ENCODE measurements at places on chromosomes 1 and 21.

GRCh38 chr1:116537898-116538297 is 32.9 kb downstream of the CD58 start:
- DNase-seq, result no peak

DNA sequence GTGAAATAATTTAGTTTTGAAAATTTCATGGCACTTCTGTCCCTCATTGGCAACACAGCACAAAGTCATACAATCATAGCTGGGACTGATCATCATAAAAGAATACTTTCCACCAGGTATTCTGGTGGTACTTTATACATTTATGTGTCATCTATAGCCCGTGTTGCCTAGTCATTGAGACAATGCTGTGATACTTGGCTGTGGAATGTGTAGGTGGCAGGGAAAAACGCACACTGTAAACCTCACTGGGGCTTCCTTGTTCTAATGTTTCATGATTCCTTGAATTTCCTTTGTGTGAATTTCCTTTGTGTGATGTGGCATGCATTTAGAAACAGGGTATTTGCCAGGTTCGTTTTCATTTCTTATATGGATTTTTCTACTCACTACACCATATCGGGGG is 118.3 kb downstream of the FMN2 start:
- DNase-seq, result no peak

DNA sequence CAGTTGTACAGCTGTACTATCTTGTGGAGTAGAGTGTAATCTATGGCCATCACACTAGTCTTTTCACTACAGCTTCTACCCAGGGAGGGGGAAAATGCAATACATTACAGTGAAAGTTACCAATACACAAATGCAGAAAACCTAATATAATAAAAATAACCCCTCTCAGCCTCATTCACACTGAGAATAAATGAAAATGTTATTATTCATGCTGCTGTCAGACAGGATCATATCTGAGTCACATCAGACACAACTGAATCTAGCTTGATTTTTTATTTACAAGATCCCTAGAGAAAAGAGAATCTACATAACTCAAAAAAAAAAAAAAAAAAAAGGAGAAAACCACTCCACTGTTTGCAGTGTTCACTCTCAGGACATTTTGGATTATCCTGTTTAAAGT is 293.9 kb upstream of the ESRRG start:
- DNase-seq, result no peak

GRCh38 chr1:54998677-54999076 is at the start of gene BSND:
Gene BSND (plus strand): TSS chr1:54998933. CDS start chr1:54999187, 254 bp downstream.
- DNase-seq, result no peak

DNA sequence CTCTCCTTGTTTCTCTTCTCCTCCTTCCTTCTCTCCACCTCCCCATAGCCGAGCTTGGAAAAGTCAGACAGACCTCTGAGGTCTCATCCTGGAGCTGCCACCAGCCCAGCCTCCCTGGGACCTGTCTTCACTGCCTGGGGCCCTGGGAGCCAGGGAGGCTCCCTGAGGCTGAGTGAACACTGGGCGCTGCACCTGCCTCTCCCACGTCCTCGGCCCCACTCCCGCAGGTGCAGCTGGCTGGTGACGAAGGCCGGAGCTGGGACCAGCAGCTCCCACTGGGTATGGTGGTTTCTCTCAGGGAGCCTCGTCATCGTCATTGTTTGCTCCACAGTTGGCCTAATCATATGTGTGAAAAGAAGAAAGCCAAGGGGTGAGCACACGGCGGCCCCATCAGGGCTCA is 5.3 kb downstream of the TNFRSF14 start:
- DNase-seq, result no peak

DNA sequence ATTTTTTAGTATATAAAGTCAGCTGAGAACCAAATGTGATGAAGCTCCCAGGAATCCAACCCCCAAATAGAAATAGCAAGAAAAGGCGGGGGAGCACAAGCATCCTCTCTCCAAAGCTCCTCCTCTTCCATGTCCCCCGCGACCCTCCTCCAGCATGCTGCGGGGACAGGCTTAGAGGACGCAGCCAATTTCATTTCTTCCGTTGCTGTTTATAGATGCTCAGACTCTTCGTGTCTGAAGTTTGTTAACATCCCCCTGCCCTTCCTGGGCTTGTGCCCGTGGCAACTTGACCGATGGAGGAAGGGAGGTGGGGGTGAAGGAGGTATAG is 754 bp upstream of the NPPA start:
- DNase-seq, result no peak

DNA sequence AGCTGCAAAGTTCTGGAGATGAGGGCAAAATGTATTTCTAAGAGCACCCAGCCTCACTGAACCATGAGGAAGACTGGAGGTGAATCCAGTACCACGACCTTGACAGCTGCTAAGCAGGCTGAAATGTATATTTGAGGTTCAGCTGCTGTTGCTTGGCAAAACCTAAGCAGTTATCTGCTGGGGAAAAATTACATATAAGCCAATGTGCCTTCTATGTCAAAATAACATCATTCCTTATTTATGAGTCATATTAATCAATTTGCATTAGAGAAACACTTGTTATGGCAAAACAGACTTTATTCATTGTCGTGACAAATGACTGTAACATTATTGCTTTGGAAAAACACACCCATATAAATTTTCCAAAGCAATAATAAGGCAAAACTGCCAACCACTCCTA is 560.5 kb upstream of the NR5A2 start:
- DNase-seq, result no peak

DNA sequence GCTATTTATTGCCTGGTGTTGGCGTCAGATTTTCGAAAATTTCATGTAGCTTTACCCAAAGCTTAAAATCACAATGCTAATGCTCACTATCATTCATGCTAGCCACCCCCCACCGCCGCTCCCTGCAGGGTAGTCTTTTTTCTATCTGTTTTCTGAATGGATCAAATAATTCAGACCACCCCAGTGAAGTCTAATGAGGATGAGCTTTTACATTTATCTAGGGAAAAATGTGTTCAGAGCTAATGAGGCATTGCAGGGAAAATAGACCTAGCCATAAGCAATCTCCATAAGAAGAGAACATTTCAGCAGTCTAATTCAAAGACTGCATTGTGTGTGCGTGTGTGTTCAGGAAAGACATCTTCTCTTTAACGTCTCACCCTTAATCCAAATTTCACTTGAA is 533.0 kb upstream of the PRMT6 start:
- no peak for DNase-seq

DNA sequence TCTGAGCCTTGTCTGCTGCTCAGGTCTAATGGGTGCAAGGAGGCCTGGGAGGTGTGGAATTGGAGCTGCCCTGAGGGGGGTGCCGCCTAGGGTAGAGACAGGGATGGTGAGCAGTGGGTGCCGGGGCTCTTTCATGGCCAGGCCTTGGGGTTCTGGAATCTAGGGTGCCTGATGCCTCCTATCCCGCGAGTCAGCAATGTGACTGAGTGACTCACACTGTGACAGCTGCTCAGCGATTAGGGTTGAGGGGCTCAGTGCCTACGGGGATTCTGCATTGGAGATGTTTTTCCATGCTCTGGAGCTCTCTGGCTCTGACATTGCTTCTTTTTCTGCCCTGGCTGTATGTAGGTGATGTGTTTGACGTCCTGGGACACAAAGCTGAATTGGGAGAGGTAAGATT is 16.8 kb downstream of the ATP8B2 start:
- no peak for DNase-seq

DNA sequence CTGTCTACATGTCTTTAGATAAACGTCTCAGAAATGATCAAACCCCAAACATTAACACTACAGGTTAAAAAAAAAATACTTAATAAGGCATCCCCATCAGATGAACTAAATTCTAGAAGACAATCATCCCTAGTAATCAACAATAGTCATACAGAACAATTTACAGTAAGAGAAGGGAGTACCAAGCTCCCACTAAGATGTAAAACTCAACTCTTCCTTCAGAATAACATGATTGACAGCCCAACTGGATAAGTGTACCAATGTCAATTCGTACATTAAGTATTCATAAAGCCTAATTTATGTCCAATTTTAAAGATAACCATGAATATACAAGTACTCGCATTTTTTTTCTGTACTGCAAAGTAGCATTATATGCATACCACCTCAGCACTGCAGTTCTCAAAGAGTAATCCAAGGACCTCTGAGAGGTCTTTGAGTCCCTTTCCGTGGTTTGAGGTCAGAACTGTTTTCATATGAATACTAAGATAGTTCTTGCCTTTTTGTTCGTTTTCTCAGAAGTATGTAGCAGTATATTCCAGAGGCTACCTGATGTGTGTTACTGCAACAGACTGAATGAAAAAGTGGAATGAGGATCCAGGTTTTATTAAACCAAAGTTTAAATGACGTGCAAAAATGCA is 6.6 kb downstream of the SCAF4 start:
- DNase-seq, result no peak

- no peak for DNase-seq
Measured at GRCh38 chr1:12776801-12777557, 3.4 kb downstream of the PRAMEF12 start.

GRCh38 chr1:6275826-6276782 is 15.2 kb upstream of the GPR153 start:
- DNase-seq, result no peak

Data from 8988T (cell line).